ENCODE measurements at places on chromosomes 6 and 20.

DNA sequence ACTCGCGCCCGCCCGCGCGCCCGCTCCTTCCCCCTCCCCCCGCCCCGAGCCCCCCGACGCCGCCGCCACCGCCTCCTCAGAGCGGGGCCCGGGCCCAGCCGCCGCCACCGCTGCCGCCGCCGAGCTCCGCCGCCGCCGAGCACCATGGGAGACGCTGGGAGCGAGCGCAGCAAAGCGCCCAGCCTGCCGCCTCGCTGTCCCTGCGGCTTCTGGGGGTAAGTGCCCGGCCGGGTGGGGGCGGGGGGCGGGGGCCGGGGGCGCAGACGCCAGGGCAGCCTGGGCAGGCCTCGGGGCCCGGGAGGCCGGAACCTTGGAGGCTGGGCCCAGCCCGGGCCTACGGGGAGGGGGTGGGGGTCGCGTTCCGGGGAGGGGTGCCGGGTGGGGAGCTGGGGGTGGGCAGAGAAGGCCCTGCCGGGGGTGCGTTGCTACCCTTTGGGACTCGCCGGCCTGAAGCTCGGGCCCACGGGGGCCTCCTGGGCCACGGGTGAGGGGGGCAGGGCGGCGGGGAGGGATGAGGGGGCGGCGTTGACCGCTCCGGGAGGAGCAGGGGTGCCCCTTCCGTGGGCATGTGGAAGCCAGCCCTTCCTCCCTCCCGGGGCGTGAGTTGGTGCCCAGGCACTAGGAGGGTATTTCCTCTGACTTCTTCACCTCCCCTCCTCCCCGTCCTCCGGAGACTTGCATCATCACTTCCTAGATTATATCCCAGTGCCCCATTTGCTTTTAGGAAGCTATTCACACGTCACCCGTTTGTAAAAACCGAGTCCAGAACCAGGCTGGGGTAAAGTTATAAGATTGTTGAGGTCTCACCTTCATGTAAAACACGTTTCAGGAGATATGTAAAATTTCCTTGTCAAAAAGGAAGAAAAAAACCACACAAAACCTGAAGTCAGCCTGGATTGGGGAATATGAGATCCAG, 533 bp downstream of the ZFAND3 start:
- peak overlapping the region; percentile 73 for H3K4me3 ChIP-seq
- H3K27me3 ChIP-seq, result no peaks in the 10 kb centered on the region
- no peak overlapping the region for H3K27ac ChIP-seq
- no peak for DNase-seq
- no peaks in the 10 kb centered on the region for H3K36me3 ChIP-seq

GRCh38 chr6:153989989-153990388, 49.1 kb upstream of the OPRM1 start:
- no peaks in the 10 kb centered on the region for H3K4me1 ChIP-seq
- H3K36me3 ChIP-seq, result no peaks in the 10 kb centered on the region
- no peak overlapping the region for H3K4me3 ChIP-seq
- H3K27me3 ChIP-seq, result no peaks in the 10 kb centered on the region
- no peak for DNase-seq

- DNase-seq, result no peak
These were observed 254.0 kb downstream of the GMDS start for GRCh38 chr6:1991332-1991878.

DNA sequence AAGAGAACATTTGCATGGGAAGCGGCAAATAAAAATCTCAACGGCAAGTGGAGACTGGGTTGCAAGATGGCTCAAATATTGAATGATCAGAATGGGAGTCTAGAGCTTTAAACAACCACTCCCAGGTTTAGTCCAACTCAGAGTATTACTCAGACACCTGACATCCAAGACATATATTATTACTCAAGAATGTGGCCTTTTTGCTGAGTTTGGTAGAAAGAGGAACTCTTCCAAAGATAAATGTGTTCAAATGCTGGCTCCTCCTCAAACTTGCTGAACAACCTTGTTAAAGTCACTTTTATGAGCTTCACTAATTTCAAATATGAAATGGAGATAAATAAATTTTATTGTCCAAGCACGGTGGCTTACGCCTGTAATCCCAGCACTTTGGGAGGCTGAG, 77.8 kb downstream of the ESR1 start:
- H3K4me3 ChIP-seq, result no peak overlapping the region
- H3K4me1 ChIP-seq, result no peaks in the 10 kb centered on the region
- no peak for DNase-seq
- no peaks in the 10 kb centered on the region for H3K27me3 ChIP-seq

GRCh38 chr6:53437557-53438202, 88.9 kb upstream of the ELOVL5 start:
- no peaks in the 10 kb centered on the region for H3K27me3 ChIP-seq

DNA sequence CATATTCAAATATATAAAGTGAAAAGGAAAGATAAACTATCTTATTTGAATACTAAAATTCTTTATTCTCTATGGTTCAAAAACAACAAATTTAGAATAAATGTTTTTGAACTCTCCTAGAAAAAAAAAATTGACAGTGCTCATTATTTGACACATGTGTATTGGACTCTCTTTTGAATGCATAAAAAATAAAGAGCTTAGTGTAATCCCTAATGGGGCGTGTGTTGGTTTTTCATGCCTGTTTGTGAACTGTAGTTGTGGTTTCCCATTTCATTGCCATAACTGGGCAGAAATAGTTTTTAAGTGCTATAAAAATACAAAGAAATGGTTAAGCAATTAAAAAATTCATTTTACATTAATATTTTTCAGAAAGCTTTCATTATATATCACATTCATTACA, 101.3 kb downstream of the REV3L start:
- no peak for DNase-seq
- peaks cover 50% of the 10 kb centered on the region for H3K36me3 ChIP-seq
- no peaks in the 10 kb centered on the region for H3K4me1 ChIP-seq
- no peaks in the 10 kb centered on the region for H3K27me3 ChIP-seq
- no peak overlapping the region for H3K27ac ChIP-seq

GRCh38 chr6:126787635-126788034, 330.8 kb upstream of the RSPO3 start:
- no peaks in the 10 kb centered on the region for H3K36me3 ChIP-seq
- H3K4me1 ChIP-seq, result no peaks in the 10 kb centered on the region
- H3K27ac ChIP-seq, result no peak overlapping the region

DNA sequence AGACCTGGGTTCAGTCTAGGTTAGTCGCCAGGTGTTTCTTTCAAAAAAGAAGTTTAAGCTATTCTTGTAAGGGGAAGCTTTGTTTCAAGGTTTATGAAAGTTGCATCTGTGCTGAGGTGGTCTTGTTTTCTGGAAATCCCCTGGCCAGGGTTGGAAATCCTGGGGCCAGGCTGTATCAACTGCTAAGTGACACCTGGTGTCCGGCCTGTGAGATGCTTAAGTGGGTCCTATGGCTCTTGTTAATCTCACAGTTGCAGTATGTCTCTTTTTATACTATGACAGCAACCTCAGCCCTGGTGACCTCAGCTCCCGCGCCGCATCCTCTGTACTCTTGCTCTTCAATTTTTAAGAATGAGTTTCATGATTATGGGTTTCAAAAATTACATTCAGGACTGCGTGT, 72.0 kb downstream of the CHMP4B start:
- H3K36me3 ChIP-seq, result no peaks in the 10 kb centered on the region
- 0 out of 2 replicates have a peak, but pooled peaks cover 2% of the 10 kb centered on the region for H3K4me1 ChIP-seq
- no peak overlapping the region for H3K4me3 ChIP-seq
- no peak for DNase-seq

- H3K27me3 ChIP-seq, result no peaks in the 10 kb centered on the region
- peak overlapping the region; percentile 32 for H3K27ac ChIP-seq
- H3K36me3 ChIP-seq, result no peaks in the 10 kb centered on the region
- peak; percentile 60 for DNase-seq
- peaks cover 55% of the 10 kb centered on the region for H3K4me1 ChIP-seq
These were observed 46.3 kb upstream of the RPS6KA2 start for GRCh38 chr6:166673309-166673708.

- no peak overlapping the region for H3K4me3 ChIP-seq
- H3K36me3 ChIP-seq, result no peaks in the 10 kb centered on the region
- H3K4me1 ChIP-seq, result no peaks in the 10 kb centered on the region
- no peaks in the 10 kb centered on the region for H3K27me3 ChIP-seq
- H3K27ac ChIP-seq, result no peak overlapping the region
These were observed 592.4 kb downstream of the EPM2A start for GRCh38 chr6:145142958-145143357.

GRCh38 chr6:105981002-105981887, 104.9 kb upstream of the PRDM1 start:
- H3K4me3 ChIP-seq, result no peak overlapping the region
- no peak for DNase-seq
- H3K36me3 ChIP-seq, result no peaks in the 10 kb centered on the region
- H3K4me1 ChIP-seq, result peaks cover 16% of the 10 kb centered on the region
- H3K27me3 ChIP-seq, result no peaks in the 10 kb centered on the region

- no peak overlapping the region for H3K27ac ChIP-seq
- no peaks in the 10 kb centered on the region for H3K36me3 ChIP-seq
- H3K4me3 ChIP-seq, result no peak overlapping the region
- no peak for DNase-seq
- H3K4me1 ChIP-seq, result no peaks in the 10 kb centered on the region
These were observed 42.3 kb downstream of the KIF13A start for GRCh38 chr6:17945111-17945510.

DNA sequence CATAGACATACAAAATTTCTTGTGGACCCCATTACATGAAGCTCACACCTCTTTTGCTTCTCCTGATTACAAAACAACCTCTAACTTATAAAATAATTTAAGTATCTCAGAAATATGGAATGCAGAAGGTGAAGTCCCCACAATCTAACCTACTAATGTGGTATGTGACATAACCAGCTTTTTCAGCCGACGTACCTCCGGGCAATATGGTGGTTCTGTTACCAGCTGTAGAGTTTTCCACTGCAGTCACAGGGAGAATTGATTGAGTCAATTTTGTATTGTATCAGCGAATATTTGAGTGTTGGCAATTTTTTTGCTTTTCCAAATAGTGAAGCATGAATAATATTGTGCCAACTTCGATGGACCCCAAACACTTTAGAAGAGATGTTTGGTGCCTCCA, 15.7 kb upstream of the SPO11 start:
- DNase-seq, result no peak
- H3K27me3 ChIP-seq, result no peaks in the 10 kb centered on the region
- H3K4me1 ChIP-seq, result peaks cover 72% of the 10 kb centered on the region
- no peak overlapping the region for H3K4me3 ChIP-seq
- 0 out of 2 replicates have a peak, but pooled peaks cover 5% of the 10 kb centered on the region for H3K36me3 ChIP-seq
- peak overlapping the region; percentile 97 for H3K27ac ChIP-seq

GRCh38 chr6:157559201-157559756, 178.3 kb downstream of the ZDHHC14 start:
- no peaks in the 10 kb centered on the region for H3K36me3 ChIP-seq
- no peak for DNase-seq
- no peak overlapping the region for H3K4me3 ChIP-seq
- no peaks in the 10 kb centered on the region for H3K4me1 ChIP-seq
- H3K27me3 ChIP-seq, result no peaks in the 10 kb centered on the region

GRCh38 chr6:32060966-32061655, 22.9 kb downstream of the CYP21A2 start:
- H3K4me3 ChIP-seq, result no peak overlapping the region
- no peaks in the 10 kb centered on the region for H3K36me3 ChIP-seq
- H3K4me1 ChIP-seq, result no peaks in the 10 kb centered on the region
- DNase-seq, result no peak

- no peak overlapping the region for H3K4me3 ChIP-seq
- H3K36me3 ChIP-seq, result no peaks in the 10 kb centered on the region
- H3K27ac ChIP-seq, result no peak overlapping the region
- H3K27me3 ChIP-seq, result no peaks in the 10 kb centered on the region
- H3K4me1 ChIP-seq, result no peaks in the 10 kb centered on the region
These were observed 10.4 kb upstream of the KCNK5 start for GRCh38 chr6:39239527-39240154.

- DNase-seq, result no peak
- H3K4me1 ChIP-seq, result peaks cover 3% of the 10 kb centered on the region
- no peaks in the 10 kb centered on the region for H3K27me3 ChIP-seq
- H3K4me3 ChIP-seq, result no peak overlapping the region
- H3K27ac ChIP-seq, result no peak overlapping the region
These were observed 26.5 kb upstream of the ID1 start for GRCh38 chr20:31578448-31579138.

- H3K27ac ChIP-seq, result no peak overlapping the region
- H3K4me3 ChIP-seq, result no peak overlapping the region
- H3K4me1 ChIP-seq, result no peaks in the 10 kb centered on the region
These were observed 33.1 kb upstream of the CLIC5 start for GRCh38 chr6:46048646-46049297.

DNA sequence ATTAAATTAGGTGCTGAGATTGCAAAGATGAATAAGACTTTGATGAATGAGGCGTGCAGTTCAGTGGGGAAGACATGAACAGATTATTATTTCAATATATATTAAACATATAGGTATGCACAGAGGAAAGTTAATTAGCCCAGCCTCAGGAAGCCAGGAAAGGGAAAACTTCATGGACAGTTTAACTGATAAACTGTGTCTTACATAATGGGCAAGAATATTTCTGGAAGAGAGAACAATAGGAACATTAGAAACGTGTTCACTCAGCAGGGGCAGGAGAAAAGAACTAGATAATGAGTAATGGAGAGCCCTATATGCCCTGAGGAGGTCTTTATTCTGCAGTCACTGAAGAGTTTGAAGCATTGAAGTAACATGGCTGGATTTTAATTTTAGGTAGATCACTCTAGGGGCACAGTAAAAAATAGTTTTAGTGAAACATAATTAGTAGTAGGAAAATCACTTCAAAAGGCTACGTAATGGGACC, 23.6 kb downstream of the CEP57L1 start:
- no peaks in the 10 kb centered on the region for H3K36me3 ChIP-seq
- no peak for DNase-seq
- H3K4me3 ChIP-seq, result peak overlapping the region; percentile 29

DNA sequence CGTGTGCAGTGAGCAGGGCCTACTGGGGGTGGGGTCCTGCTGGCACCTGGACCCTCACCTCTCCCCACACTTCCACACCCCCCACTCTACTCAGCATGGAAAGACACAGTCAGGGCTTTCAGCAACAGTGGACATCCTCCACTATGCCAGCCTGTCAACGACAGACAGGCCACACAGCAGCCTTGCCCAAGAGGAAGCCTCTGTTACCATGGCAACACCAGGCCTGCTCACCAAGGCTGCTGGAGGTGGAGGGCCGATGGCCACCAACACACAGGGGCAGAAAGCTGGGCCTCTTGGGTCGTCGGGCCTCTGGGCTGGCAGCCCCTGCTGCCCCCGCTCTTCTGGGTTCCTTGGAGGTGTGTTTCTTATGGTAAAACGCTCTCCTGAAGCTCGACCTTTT, 13.6 kb downstream of the BNIP5 start:
- H3K27me3 ChIP-seq, result no peaks in the 10 kb centered on the region
- H3K4me3 ChIP-seq, result no peak overlapping the region
- H3K36me3 ChIP-seq, result no peaks in the 10 kb centered on the region
- DNase-seq, result no peak
- no peak overlapping the region for H3K27ac ChIP-seq

- no peaks in the 10 kb centered on the region for H3K27me3 ChIP-seq
- no peaks in the 10 kb centered on the region for H3K36me3 ChIP-seq
- H3K27ac ChIP-seq, result no peak overlapping the region
- H3K4me3 ChIP-seq, result no peak overlapping the region
- H3K4me1 ChIP-seq, result no peaks in the 10 kb centered on the region
- no peak for DNase-seq
These were observed 470.0 kb downstream of the NKAIN2 start for GRCh38 chr6:124273701-124274100.

- no peak overlapping the region for H3K4me3 ChIP-seq
- H3K36me3 ChIP-seq, result no peaks in the 10 kb centered on the region
- no peak overlapping the region for H3K27ac ChIP-seq
- H3K4me1 ChIP-seq, result no peaks in the 10 kb centered on the region
These were observed 220.1 kb upstream of the TSHZ2 start for GRCh38 chr20:52752023-52752422.

GRCh38 chr20:22794200-22794599, 209.8 kb upstream of the FOXA2 start:
- no peaks in the 10 kb centered on the region for H3K4me1 ChIP-seq
- no peak overlapping the region for H3K4me3 ChIP-seq
- H3K27me3 ChIP-seq, result no peaks in the 10 kb centered on the region
- H3K36me3 ChIP-seq, result no peaks in the 10 kb centered on the region
- no peak for DNase-seq

GRCh38 chr6:11917951-11918738, 94.0 kb upstream of the HIVEP1 start:
- H3K27ac ChIP-seq, result no peak overlapping the region
- no peak overlapping the region for H3K4me3 ChIP-seq
- no peak for DNase-seq

Data from Karpas-422 (cell line).